H9 (cell line): ENCODE measurements at places on chromosomes 1 and 21. TPM values are rescaled to one million over a fixed set of nuclear protein-coding genes. Genes with fewer than 3 reads are reported as not detected.

IVL gene
- not detected in 2 replicates for total RNA-seq

OR6N1 gene
- total RNA-seq, result not detected in 2 replicates

FCRL1 gene
- total RNA-seq, result not detected in 2 replicates

C1orf226 gene
- 11.5 and 11.6 TPM in 2 replicates for total RNA-seq

G0S2 gene
- total RNA-seq, result 0.26 and 0.35 TPM in 2 replicates

CAMK2N1 gene
- total RNA-seq, result 0.97 and 1.2 TPM in 2 replicates

TIE1 gene
- 0.64 and 1.2 TPM in 2 replicates for total RNA-seq

FAAH gene
- 18.9 and 23.4 TPM in 2 replicates for total RNA-seq

TNNT2 gene
- total RNA-seq, result 5.9 and 8.6 TPM in 2 replicates

CYP2J2 gene
- 0.57 and 0.86 TPM in 2 replicates for total RNA-seq

BCL10 gene
- total RNA-seq, result 26.1 and 29.4 TPM in 2 replicates

KPNA6 gene
- total RNA-seq, result 114 TPM in 2 replicates

CELA2A gene
- total RNA-seq, result not detected in 2 replicates
